Choroid plexus epithelial cell (primary cell): ENCODE measurements at places on chromosomes 12 and 14.

DNA sequence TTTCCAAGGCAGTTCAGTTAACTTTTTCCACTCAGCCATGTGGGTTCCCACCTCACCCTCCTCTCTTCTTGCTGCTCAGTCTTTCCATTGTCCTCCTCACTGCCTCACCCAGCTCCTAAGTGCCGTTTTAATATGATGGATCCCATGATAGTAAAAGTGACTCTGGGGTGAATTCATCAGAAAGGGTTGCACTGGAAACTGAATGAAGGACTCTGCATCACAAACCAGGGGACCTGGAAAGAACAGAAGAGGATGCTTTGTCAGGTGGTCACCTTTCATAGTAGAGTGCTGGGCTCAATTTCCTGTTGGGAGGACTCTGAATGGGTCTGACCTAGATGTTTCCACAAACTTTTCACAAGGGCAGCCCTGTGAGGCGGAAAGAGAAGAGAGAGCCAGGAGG is 67.8 kb upstream of the SLC8A3 start:
- DNase-seq, result no peak

- DNase-seq, result peak; percentile 76
These were observed 1.2 kb downstream of the SRSF9 start for GRCh38 chr12:120468325-120468820.

GRCh38 chr12:97767347-97767746 is 304.7 kb downstream of the RMST start:
- DNase-seq, result no peak

GRCh38 chr12:89825591-89826449 is 117.2 kb upstream of the ATP2B1 start:
- peak; percentile 39 for DNase-seq

GRCh38 chr12:66823857-66824570 is 145.1 kb upstream of the GRIP1 start:
- DNase-seq, result peak; percentile 1

DNA sequence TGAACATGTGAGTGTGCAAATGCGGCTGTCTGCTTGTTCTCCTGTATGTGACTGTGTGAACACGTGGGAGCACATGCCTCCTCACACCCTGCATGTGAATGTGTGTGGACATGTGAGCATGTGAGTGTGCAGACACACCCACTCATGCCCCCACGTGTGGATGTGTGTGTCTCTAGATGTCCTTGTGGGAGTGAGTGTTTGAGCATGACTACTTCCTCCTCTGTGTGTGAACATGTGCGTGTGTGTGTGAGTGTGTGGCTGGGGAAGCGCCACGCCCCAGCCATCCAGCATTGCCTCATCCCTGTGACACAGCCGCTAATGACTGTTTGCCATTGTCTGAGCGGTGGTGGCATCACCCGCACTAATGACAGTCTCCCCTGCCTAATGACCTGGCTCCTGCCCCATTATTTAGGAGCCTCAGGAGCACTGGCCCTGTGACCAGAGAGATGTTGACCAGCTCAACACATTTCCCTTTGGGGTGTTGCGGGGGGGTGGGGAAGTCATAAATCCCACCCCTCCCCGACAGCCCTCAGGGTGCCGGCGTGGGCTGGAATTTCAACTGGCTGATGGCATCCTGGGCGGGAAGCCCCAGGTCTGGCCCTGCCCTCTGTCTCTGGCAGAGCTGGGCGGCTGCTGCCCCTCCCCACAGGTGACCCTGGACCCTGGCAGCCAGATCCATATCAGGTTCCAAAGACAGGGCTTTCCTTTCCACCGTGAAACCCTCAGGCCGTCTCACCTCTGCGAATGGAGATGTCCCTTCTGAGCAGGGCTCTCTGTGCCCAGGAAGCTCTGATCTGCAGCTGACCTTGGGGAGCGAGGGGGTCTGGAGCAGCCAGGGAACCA is 11.5 kb upstream of the KRT80 start:
- no peak for DNase-seq

DNA sequence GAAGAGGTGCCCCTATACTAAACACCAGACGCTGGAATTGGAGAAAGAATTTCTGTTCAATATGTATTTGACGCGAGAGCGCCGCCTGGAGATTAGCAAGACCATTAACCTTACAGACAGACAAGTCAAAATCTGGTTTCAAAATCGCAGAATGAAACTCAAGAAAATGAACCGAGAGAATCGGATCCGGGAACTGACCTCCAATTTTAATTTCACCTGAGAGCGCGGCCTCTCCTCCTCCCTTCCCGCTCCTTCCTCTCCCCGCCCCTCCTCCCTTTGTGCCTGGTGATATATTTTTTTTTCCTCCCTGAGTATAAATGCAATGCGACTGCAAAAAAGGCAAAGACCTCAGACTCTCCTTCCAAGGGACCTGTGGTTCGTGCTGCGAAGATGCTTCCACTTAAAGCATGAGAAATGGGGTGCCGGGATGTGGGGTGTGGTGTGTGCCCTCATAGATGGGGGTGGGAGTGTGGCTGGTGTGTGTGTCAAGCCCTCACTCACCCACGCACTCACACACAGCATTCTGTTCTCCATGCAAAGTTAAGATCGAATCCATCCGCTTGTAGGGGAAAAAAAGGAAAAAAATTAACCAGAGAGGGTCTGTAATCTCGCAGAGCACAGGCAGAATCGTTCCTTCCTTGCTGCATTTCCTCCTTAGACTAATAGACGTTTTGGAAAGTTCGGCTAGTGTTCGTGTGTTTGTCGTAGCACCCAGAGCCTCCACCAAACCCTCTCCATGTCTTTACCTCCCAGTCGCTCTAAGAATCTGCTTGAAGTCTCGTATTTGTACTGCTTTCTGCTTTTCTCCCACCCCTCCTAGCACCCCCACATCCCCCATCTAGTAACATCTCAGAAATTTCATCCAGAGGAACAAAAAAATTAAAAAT is 4.5 kb downstream of the HOXC10 start:
- DNase-seq, result peak; percentile 66

- peak; percentile 65 for DNase-seq
These were observed 11.2 kb downstream of the NUAK1 start for GRCh38 chr12:106127338-106128126.

- DNase-seq, result no peak
These were observed 35.6 kb upstream of the GPR68 start for GRCh38 chr14:91280129-91280528.

- no peak for DNase-seq
These were observed 10.8 kb upstream of the GPRC5A start for GRCh38 chr12:12880537-12880936.

- DNase-seq, result no peak
These were observed 2.8 kb upstream of the SIX1 start for GRCh38 chr14:60651796-60652673.

DNA sequence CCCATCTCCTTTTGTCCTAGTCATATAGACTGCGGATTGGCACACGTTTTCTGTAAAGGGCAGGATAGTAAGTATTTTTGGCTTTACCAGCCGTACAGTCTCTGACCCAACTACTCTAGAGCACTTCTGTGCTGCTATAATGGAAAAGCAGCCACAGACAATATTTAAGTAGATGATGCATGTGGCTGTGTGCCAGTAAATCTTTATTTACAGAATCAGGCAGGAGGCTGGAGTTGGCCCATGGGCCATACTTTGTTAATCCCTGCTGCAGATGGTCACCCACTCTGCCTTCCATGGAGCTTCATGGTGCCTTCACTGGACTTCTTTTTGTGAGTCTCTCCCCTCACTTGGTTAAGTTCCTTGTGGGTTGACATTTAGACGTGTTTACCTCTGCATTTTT is 584.5 kb upstream of the TBX3 start:
- DNase-seq, result no peak

- DNase-seq, result no peak
These were observed 62.0 kb upstream of the TUNAR start for GRCh38 chr14:95814363-95815225.

DNA sequence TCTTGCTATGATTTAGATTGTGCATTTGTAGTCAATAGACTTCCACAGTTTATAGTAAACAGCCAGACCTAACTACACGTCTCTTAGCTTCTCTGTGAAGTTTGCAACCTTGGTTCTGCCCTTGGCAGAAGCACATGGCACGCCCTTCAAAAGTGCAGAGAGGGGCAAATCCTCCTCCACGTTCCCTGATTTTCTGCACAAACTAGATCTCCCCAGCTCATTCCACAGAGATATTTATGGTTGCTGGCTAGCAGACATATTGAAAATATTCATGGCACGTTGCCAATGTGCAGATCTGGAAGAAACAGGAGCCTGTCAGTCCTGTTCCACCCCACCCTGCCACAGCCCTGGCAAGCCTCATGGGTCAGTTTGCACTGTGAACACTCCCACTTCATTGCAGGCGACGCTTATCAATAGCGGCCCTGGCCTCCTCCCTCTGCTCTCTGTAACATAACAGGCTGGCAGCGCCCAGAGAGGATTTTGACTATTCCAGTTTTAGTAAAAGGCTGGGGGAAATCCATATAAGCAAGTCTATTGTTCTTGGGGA is 6.5 kb upstream of the LGALS3 start:
- peak; percentile 60 for DNase-seq

GRCh38 chr12:132620899-132621656 is 2.5 kb downstream of the P2RX2 start:
- DNase-seq, result no peak

GRCh38 chr14:75128596-75128990 is 1.7 kb upstream of the NEK9 start:
- DNase-seq, result no peak

GRCh38 chr14:37598747-37599506 is 3.5 kb downstream of the TTC6 start:
- no peak for DNase-seq

GRCh38 chr12:76192416-76192815 is 107.9 kb upstream of the NAP1L1 start:
- no peak for DNase-seq

- no peak for DNase-seq
These were observed 4.9 kb upstream of the PLXNC1 start for GRCh38 chr12:94143438-94143837.

- no peak for DNase-seq
These were observed 8.2 kb upstream of the SERPINA11 start for GRCh38 chr14:94460631-94461416.

DNA sequence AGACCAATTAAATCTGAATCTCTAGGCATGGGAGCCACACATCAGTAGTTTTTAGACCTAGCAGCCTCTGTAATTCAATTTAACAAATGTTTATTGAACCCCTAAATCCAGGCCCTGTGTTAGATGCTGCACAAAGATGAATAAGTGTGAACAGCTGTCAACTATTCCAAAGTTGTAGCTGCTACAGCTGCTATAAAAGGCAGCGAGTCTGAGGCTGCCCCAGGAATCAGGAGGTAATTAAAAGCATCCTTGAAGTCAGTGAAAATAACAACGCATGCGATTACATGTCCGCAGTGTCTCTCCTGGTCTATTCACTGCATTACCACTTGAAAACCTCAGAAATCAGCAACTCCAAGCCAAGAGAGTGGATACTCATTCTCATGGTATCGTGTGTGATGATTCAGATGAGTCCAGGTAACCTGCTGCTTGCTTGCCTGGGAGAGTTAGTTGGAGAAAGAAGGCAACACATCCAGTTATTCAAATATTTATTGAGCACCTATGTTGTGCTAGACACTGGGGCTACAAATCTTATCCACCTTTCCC is 34.9 kb upstream of the DDHD1 start:
- no peak for DNase-seq

DNA sequence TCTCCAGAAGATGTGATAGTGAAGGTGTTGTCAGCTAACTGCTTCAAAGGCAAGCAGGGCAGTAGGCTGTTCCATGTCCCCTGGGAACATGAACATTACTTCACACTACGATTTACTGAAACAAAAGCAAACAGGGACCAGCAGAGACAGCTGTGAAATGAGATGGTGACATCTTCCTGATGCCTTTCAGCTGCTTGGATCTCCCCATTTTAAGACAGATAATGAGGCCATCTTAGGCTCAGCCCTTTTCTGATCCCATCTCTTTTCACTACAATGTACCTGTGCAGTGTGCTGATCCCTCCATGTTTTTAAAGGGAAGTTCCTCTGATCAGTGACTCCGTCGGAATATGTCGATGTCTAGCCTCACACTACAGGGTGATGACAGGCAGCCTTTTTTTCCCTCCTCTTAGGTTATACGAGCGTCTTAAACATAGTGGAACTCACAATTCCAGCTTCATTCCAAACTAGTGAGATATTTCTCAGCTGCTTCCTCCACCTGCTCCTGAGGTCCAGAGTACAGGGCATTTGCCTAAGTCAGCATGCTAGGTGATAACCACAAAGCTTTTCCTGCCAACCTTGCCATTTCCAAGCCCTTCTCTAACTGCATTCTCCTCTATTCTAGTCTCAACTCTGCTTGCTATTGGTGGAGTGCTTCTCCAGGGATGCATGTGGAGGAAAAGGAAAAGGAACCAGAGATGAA is 87.6 kb upstream of the EGLN3 start:
- DNase-seq, result no peak

GRCh38 chr14:70702161-70702560 is 60.4 kb downstream of the TTC9 start:
- DNase-seq, result no peak

DNA sequence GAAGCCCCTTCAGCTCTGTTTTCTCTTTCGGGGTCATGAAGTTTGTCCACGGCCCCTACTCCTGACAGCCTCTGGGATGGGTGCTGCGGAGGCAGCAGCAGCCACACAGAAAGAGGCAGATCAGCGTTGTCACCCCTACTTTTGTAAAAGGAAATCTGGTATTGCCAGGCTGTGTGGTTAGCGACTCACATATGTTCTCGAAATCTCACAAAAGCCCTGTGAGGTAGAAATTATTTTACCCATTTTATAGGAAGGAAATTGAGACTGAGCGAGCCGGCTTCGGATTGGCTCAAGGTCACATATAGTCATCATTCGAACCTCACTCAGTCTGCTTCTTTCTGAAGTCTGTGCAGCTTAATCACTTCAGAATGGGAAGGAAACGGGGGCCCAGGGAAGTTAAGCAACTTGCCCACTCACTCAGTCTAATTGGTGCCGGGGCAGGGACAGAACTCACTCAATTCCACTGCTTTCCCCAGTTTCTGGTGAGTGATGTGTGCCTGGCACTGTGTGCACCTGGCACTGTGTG is 1.1 kb upstream of the CKAP4 start:
- peak; percentile 54 for DNase-seq

- DNase-seq, result no peak
These were observed 462.5 kb downstream of the AEBP2 start for GRCh38 chr12:19901841-19902240.

DNA sequence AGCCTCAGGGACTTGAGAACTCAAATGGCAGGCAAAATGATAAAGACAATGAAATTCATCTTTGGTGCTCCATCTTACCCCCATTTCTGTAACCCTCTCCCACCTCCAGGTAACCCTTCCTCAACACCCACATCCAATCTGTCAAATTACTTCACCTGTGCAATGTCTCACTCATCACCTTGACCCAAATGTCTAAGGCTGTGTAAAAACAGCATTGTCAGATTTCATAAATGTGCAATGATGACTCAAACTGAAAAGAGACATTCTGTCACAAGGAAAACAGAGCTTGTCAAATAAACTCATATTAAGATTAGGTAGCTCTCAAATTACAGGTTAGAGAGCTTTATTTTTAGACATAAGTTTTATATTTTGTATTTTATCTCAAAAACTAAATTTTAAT is 19.9 kb upstream of the COCH start:
- DNase-seq, result no peak

DNA sequence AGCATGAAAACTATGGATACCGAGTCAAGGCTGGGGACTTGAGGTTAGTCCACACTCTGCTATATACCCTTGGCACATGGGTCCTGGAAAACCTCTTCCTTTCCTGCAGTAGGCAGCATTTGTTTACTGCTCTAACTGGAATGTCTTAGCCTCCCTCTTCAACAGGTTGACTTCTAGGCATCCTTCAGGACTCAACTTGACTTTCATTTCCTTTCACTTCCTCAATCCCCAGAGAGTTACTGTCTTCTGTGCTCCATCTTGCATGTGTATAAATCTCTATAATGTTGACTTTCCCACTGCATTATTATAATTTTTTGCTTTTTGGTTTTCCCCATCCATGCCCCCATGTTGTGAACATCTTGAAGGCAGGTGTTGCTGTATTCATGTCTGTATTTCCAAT is 107.9 kb downstream of the VRK1 start:
- no peak for DNase-seq
